Activated T-helper 1 cell treated with anti-CD3 and anti-CD28 coated beads, Interleukin-12 subunit alpha, Interleukin-12 subunit beta, Interleukin-2, Interleukin-4 antibody, amounts not matched to agents 30 ng/mL and 10 ng/mL and 1 ng/mL, durations not matched to agents 14 hours and 24 hours and 36 hours (primary cell): ENCODE measurements at places on chromosomes 3 and 15.
A peak's percentile ranks its signal among the peaks of the same experiment; 100 is the strongest.

GRCh38 chr15:63560741-63561448 is 36.3 kb upstream of the FBXL22 start:
- H3K4me3 ChIP-seq: no peak overlapping the region
- no peaks in the 10 kb centered on the region for H3K27me3 ChIP-seq
- peak; percentile 4 for DNase-seq

GRCh38 chr3:129371041-129371826 is 57.2 kb downstream of the EFCAB12 start:
- no peaks in the 10 kb centered on the region for H3K27me3 ChIP-seq
- H3K4me1 ChIP-seq: no peaks in the 10 kb centered on the region
- H3K4me3 ChIP-seq: no peak overlapping the region
- H3K36me3 ChIP-seq: no peaks in the 10 kb centered on the region
- H3K27ac ChIP-seq: no peak overlapping the region
- DNase-seq: no peak

GRCh38 chr15:84734794-84735479 is 13.5 kb upstream of the ZNF592 start:
- H3K4me3 ChIP-seq: peak overlapping the region; percentile 74
- H3K36me3 ChIP-seq: no peaks in the 10 kb centered on the region
- peak; percentile 67 for DNase-seq
- H3K27ac ChIP-seq: peak overlapping the region; percentile 93

GRCh38 chr15:92523176-92523575 is 129.5 kb downstream of the ST8SIA2 start:
- H3K4me3 ChIP-seq: no peak overlapping the region
- no peaks in the 10 kb centered on the region for H3K36me3 ChIP-seq
- no peak overlapping the region for H3K27ac ChIP-seq
- peaks cover 2% of the 10 kb centered on the region for H3K27me3 ChIP-seq
- peaks cover 12% of the 10 kb centered on the region for H3K4me1 ChIP-seq

DNA sequence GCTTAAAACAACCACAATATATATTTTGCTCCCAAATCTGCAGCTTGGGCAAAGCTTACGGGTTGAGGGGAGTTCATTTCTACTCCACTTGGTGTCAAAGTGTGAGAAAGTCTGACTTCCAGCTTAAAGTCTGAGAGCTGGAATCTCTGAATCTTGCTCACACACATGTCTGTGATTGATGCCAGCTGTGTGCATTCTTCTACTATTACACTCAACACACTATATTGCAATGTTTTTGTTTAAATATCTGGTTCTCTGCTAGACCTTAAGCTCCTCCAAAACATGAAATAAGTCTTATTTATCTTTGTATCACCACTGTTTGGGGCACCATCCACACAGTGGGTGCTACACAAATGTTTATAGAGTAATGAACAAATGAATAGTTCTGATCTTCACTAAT is 36.7 kb upstream of the SECISBP2L start:
- no peak for DNase-seq
- H3K27ac ChIP-seq: no peak overlapping the region
- H3K4me1 ChIP-seq: no peaks in the 10 kb centered on the region

DNA sequence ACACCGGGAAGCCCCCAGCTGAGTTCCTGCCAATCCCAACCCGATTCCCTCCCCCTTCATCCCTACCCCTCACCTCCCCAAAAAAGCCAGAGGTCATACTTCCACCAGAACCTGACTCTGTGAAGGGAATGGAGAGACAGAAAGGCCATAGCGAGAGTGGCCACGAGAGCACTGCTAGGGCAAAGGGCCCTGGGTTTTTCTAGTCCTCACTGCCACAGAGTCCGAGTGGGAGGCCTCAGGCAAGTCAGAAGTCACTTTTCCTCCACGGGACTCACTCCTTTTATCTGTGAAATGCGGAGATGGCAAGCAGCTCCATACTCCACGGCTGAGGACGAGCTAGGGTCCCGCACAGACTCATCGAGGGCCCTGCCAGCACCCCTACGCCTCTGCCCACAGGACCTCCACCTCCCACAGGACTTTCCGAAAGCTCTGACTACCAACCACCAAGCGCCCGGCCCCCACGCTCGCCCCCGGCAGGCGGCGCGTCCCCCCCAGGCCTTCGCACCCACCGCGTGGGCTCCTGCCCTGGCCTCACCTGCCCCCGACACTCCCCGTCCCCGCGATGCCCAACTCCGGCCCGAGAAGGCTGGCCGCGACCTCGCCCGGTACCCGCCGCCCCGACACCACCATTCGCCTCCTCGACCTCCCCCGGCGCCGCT is 792 bp downstream of the ATP13A3 start:
- peak overlapping the region; percentile 95 for H3K27ac ChIP-seq
- peak; percentile 37 for DNase-seq
- H3K4me1 ChIP-seq: peaks cover 62% of the 10 kb centered on the region
- peaks cover 1% of the 10 kb centered on the region for H3K27me3 ChIP-seq
- peaks cover 38% of the 10 kb centered on the region for H3K36me3 ChIP-seq

- DNase-seq: no peak
- H3K4me3 ChIP-seq: peak overlapping the region; percentile 92
- no peaks in the 10 kb centered on the region for H3K27me3 ChIP-seq
- H3K36me3 ChIP-seq: peaks cover 17% of the 10 kb centered on the region
These were observed 830 bp downstream of the MAP2K5 start for GRCh38 chr15:67543348-67543718.

GRCh38 chr3:67245545-67245944 is 247.4 kb downstream of the KBTBD8 start:
- H3K36me3 ChIP-seq: no peaks in the 10 kb centered on the region
- no peaks in the 10 kb centered on the region for H3K27me3 ChIP-seq
- no peak overlapping the region for H3K4me3 ChIP-seq
- H3K27ac ChIP-seq: no peak overlapping the region
- no peak for DNase-seq

GRCh38 chr15:29785136-29785535 is 37.1 kb downstream of the TJP1 start:
- H3K4me3 ChIP-seq: no peak overlapping the region
- no peaks in the 10 kb centered on the region for H3K36me3 ChIP-seq
- no peaks in the 10 kb centered on the region for H3K4me1 ChIP-seq
- H3K27ac ChIP-seq: no peak overlapping the region

- H3K27me3 ChIP-seq: no peaks in the 10 kb centered on the region
- H3K27ac ChIP-seq: no peak overlapping the region
- no peak for DNase-seq
- H3K36me3 ChIP-seq: no peaks in the 10 kb centered on the region
These were observed 176.2 kb downstream of the P3H2 start for GRCh38 chr3:189944285-189945145.

DNA sequence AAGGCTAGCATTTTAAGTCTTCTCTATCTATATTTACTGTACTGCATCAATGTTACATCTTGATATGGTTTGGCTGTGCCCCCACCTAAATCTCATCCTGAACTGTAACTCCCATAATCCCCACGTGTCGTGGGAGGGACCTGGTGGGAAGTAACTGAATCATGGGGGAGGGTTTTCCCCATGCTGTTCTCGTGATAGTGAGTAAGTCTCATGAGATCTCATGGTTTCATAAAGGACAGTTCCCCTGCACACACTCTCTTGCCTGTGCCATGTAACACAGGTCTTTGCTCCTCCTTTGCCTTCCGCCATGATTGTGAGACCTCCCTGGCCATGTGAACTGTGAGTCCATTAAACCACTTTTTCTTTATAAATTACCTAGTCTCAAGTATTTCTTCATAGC is 161.5 kb downstream of the TBC1D5 start:
- no peaks in the 10 kb centered on the region for H3K27me3 ChIP-seq
- H3K4me3 ChIP-seq: no peak overlapping the region
- H3K27ac ChIP-seq: no peak overlapping the region
- H3K4me1 ChIP-seq: peaks cover 8% of the 10 kb centered on the region

- H3K4me1 ChIP-seq: no peaks in the 10 kb centered on the region
- DNase-seq: peak; percentile 46
- no peak overlapping the region for H3K27ac ChIP-seq
- H3K27me3 ChIP-seq: peaks cover 6% of the 10 kb centered on the region
These were observed 7.1 kb downstream of the CELF6 start for GRCh38 chr15:72312605-72313447.

- H3K27me3 ChIP-seq: no peaks in the 10 kb centered on the region
- H3K36me3 ChIP-seq: no peaks in the 10 kb centered on the region
- H3K4me1 ChIP-seq: no peaks in the 10 kb centered on the region
- H3K27ac ChIP-seq: no peak overlapping the region
These were observed 185.1 kb upstream of the SNTN start for GRCh38 chr3:63467392-63467791.

GRCh38 chr15:56042982-56043980 is 49.9 kb upstream of the NEDD4 start:
- peaks cover 39% of the 10 kb centered on the region for H3K4me1 ChIP-seq
- peak; percentile 53 for DNase-seq
- no peaks in the 10 kb centered on the region for H3K27me3 ChIP-seq
- peak overlapping the region; percentile 75 for H3K27ac ChIP-seq
- H3K4me3 ChIP-seq: peak overlapping the region; percentile 48

DNA sequence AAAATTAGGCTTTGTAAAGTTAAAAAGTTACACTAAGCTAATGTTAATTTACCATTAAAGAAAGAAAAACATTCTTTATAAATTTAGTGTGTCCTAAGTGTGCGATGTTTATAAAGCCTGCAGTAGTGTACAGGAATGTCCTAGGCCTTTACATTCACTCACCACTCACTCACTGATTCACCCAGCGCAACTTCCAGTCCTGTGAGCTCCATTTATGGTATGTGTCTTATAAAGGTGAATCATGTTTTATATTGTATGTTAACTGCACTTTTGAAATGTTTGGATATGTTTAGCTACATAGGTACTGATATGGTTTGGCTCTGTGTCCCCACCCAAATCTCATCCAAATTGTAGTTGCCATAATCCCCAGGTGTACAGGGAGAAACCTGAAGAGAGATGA is 549.7 kb upstream of the EPHA6 start:
- H3K27ac ChIP-seq: no peak overlapping the region
- no peaks in the 10 kb centered on the region for H3K36me3 ChIP-seq
- no peak for DNase-seq
- H3K4me3 ChIP-seq: no peak overlapping the region
- H3K4me1 ChIP-seq: no peaks in the 10 kb centered on the region

GRCh38 chr3:167330993-167331785 is 48.9 kb downstream of the ZBBX start:
- H3K4me1 ChIP-seq: no peaks in the 10 kb centered on the region
- no peak overlapping the region for H3K27ac ChIP-seq
- no peak for DNase-seq

DNA sequence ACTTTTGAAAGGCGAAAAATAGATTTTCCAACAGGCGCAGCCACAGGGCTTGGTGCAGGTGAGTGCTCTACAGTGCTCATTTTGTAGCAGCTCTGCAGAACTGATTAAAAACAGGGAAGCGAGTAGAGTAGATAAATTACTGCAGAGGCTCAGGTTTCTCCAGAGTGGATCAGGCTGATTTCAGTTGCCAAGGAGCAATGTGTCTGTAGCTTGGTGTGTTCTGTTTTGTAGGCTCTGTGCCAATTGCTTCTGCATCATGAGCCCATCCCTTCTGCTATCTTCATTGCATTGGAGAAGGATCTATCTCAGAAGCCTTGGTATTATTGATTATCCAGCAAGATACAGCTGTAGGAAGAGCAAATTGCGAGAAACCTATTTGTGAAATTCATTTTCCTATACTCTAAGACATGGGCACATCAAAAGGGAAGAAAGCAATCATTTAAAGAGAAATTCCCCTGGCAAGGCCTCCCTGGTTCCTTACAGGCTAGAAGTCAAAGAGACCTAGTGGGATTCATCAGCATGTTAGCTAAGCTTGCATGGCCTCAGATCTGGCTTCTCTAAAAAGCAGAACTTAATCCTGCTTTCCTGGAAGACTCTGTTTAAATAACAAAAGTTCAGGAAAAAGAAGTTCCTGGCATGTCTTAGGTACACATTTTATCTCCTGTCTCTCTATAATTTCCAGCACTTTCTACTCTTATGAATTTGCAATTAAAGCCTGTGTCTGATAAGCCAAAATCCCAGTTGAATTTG is 432.4 kb upstream of the ATP10A start:
- H3K4me3 ChIP-seq: no peak overlapping the region
- no peaks in the 10 kb centered on the region for H3K36me3 ChIP-seq
- no peak for DNase-seq

GRCh38 chr15:44034933-44035624 is 160.0 kb downstream of the FRMD5 start:
- H3K27ac ChIP-seq: no peak overlapping the region
- no peaks in the 10 kb centered on the region for H3K4me1 ChIP-seq
- H3K36me3 ChIP-seq: no peaks in the 10 kb centered on the region
- no peak overlapping the region for H3K4me3 ChIP-seq
- peaks cover 7% of the 10 kb centered on the region for H3K27me3 ChIP-seq

DNA sequence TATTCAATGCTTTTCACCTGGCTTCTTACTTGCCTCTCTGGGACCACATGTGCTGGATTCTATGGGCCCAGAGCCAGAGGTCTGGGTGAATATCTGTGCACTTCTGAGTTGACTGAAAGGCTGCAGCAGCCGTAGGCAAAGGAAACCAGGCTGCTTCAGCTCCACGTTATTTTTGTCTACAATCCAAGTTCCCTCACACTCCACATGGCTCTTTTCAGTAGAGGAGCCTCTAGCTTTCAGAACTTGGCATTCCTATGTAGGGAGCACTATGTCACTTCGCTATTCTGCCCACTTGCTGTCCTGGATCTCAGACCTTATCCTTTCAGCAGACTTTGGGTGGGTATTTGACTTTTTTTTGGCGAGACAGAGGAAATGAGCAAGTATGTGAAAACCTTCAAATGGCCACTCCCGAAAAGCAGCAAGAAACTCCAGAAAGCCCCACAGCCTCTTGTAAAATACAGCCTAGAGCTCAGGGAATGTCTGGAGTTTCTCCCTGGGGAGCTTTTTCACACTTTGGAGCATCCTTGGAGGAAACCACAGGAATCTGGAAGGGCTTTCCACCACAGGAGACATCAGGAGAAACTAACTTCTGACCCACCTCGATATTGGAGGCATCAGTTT is 80.9 kb downstream of the DUT start:
- H3K27me3 ChIP-seq: peaks cover 3% of the 10 kb centered on the region
- H3K4me3 ChIP-seq: no peak overlapping the region
- no peak for DNase-seq
- H3K36me3 ChIP-seq: no peaks in the 10 kb centered on the region
- no peaks in the 10 kb centered on the region for H3K4me1 ChIP-seq

GRCh38 chr3:171874251-171874681 is 31.1 kb downstream of the TMEM212 start:
- no peak for DNase-seq
- no peak overlapping the region for H3K27ac ChIP-seq
- H3K4me1 ChIP-seq: peaks cover 11% of the 10 kb centered on the region
- H3K4me3 ChIP-seq: no peak overlapping the region
- peaks cover 12% of the 10 kb centered on the region for H3K27me3 ChIP-seq

DNA sequence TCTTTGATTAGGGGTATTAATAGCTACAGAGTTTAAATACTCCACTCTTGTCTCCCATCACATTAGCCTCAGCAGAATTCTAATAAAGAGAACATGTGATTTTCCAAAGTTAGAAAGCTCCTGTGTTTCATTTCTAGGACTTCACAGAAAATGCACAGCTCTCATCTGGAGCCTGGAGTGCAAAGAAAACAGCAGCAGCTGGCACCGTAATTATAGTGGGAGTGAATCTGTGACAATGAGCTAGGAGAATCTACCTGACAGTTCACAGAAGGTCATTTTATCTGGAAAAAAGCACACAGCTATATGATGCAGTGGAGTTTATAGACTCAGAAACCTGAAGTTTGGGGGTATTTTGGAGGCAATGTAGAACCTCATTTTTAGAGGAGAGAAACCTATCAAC is 5.4 kb upstream of the TRIM59 start:
- H3K4me3 ChIP-seq: no peak overlapping the region
- no peak for DNase-seq
- H3K36me3 ChIP-seq: peaks cover 3% of the 10 kb centered on the region
- H3K27ac ChIP-seq: no peak overlapping the region
